ENCODE measurements at places on chromosomes 3 and 15.

DNA sequence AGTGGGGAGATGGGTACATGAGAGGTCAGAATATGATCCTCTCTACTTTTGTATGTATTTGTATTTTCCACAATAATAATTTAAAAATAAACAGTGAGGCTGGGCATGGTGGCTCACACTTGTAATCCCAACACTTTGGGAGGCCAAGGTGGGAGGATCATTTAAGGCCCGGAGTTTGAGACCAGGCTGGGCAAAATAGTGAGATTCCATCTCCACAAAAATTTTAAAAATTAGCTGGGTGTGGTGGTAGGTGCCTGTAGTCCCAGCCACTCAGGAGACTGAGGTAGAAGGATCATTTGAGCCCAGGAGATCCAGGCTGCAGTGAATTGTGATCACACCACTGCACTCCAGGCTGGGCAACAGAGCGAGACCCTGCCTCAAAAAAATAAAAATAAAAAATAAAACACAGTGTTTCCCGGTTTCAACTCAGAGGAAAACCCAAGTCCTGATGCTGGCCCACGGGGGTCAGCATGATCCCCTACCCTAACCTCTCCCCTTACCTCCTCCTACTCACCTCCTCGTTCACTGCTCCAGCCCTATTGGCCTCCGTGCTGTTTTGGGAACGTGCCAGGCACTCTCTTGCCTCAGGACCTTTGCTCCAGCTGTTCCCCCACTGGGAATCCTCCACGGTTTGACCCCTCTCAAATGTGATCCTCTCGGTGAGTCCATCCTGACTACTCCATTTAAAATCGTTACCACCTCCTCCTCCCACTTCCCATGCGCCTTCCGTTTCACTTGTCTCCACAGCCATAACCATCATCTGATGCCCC lies 2.9 kb upstream of the KLHL40 start:
- no peak for DNase-seq

DNA sequence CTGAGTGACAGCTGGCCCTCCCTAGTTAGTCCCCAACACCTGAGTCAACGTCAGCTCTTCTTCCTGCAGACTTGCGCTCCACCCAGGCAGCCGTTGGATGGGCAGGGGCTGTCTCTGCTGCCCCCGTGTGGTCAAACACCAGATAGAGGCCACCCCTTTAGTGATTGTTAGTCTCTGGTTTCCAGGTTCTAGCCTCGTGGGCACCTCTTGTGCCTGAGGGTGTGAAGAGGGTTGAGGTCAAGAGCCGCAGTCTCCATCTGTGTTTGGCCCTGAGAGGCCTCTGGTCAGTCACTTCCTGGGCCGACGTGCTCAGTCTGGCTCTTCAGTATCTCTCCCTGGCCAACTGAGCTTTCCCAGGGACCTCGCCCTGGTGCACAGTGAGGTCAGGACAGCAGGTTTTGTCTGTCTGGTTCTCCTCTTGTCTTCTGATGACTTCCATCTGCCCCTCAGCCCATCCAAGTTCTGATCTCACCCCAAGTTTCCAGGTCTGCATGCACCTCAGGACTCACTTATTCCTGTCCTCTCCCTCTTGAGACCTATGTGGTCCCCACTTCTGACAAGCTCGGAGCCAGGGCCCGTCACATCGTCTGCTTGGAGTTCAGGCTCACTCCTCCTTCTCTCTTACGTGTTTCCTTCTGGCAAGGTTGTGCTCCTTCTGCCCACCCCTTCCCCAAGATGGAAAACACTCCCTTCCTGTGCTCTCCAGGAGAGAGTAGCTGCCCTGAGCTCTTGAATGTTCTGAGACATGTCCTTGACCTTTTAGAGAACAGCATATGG lies 20.9 kb downstream of the CD276 start:
- DNase-seq: peak; percentile 49

GRCh38 chr3:106372806-106373190 lies 504.0 kb upstream of the CBLB start:
- peak; percentile 5 for DNase-seq

DNA sequence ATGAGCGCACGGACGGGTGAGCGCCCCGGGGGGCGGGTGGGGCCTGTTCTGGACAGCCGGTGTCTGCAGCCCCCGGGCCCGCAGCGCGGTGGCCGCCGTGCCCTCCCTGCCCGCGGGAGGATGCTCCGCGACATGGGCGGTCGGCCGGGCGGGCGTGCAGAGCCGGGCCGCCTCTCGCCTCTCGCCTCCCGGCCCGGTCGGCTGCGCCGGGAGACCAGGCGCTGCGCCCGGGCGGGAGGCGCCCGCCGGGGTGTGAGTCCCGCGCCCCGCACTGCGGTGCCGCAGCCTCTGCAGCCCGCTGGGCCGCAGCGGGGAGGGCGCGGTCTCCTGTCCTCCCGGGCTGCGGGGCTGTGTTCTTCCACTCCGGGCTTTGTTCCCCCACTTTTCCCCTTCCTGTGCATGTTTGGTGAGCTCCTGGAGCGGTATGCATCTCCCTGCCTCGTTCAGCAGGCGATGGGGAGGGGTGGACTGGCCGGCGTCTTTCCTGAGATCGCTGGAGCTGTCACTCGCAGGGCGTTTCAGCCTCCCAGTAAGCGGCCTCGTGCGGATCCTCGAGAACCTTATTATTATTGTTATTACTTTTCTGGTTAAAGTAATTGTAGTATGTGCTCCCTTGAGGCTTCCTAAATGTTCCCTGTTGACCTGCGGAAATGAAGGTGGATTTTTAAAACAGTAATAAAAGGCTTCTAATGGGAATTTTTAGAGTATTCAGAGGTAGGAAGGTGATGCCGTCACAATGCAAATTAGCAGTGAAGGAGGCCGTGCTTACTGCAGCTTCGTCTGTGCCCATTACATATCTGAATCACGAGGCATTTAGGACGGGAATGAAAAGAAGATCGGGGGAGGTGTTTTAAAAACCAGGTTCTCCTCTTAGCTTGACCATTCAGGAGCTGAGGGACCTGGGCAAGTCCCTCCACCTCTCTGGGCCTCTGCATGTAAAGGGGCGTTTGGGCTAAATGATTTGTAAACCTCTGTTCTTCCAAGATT lies 593 bp downstream of the TMOD2 start:
- DNase-seq: no peak

DNA sequence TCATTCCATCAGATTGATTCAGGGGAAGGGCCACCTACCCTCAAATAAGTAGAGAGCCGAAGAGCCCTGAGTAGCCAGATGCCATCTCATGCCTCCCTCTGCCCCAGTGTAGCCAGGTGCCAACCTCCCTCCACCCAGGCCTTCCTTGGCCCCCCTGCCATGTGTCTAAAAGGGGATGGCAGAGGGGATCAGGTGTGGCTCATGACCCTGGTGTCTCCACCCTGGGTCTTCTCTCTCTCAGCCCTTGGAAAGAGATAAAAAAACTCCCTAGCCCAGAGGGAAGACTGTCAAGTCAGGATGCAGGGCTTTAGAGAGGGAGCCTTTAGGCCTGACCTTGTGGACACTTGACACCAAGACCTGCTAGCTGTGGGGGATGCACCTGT lies 5.2 kb downstream of the GRM2 start:
- DNase-seq: no peak

- no peak for DNase-seq
Observed at GRCh38 chr3:45759851-45760250, 36.5 kb downstream of the SLC6A20 start.

DNA sequence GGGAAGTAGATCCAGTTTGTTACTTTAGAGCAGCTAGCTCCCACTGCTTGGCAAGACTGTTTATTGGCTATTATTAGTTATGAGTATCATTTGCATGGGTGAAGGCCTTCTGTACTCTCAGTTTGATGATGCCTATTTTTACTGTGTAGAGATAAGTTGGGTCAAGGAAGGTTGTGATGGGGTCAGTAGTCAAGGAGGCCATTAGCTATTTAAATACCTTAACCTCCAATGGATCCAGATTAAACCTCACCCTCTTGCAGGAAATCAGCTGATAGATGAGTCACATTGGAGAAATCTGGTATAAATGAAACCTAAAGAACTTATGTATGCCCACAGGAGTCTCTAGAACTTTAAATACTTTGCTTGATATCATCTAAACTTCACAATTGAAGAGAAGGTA lies 45.0 kb downstream of the THBS1 start:
- DNase-seq: peak; percentile 53

- no peak for DNase-seq
Observed at GRCh38 chr15:43361313-43361903, 9.4 kb downstream of the ZSCAN29 start.

- no peak for DNase-seq
Observed at GRCh38 chr3:184968115-184968514, 156.1 kb downstream of the VPS8 start.

DNA sequence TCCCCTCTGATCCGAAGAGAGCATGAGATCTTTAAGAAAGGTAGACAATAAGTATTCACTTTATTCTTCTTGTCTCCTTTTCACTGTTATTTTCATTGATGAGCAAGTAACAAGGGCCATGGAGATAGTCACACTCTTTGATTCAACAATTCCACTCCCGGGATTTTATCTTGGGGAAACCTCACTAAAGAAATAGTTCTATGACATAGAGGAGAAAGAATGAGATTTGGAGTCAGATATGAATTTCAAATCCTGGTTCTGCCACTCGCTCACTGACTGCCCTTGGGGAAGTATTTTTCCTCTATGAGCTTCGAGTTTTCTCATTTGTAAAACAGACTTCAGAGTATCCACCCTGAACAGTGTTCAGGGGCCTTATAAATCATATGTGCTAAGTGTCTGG lies 514.6 kb downstream of the NLGN1 start:
- DNase-seq: peak; percentile 12

DNA sequence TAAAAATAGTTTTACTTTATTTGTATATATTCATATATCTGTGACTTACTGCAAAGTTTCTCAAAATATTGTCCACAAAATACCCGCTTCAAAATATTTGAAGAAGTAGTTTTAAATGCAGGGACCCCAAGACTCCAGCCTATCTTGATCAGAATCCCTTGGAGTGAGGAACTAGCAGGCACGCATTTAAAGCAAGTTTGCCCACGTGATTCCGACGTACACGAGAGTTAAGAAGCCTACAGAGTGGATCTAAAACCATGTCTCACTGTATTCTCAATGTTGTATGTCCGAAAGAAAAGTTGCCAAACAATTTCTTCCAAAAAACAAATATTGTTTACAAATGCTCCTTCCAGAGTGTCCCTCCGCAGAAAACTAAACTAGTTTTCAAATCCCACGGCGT lies 1.7 kb downstream of the GABRB3 start:
- no peak for DNase-seq

- no peak for DNase-seq
Observed at GRCh38 chr3:195236076-195236798, 34.7 kb downstream of the XXYLT1 start.

GRCh38 chr3:151232991-151233390 lies 30.0 kb upstream of the GPR171 start:
- no peak for DNase-seq

All from fibroblast of the aortic adventitia (primary cell).